Stimulated activated naive CD4-positive, alpha-beta T cell (primary cell): ENCODE measurements at places on chromosomes 5 and 9.
A peak's percentile ranks its signal among the peaks of the same experiment; 100 is the strongest.

DNA sequence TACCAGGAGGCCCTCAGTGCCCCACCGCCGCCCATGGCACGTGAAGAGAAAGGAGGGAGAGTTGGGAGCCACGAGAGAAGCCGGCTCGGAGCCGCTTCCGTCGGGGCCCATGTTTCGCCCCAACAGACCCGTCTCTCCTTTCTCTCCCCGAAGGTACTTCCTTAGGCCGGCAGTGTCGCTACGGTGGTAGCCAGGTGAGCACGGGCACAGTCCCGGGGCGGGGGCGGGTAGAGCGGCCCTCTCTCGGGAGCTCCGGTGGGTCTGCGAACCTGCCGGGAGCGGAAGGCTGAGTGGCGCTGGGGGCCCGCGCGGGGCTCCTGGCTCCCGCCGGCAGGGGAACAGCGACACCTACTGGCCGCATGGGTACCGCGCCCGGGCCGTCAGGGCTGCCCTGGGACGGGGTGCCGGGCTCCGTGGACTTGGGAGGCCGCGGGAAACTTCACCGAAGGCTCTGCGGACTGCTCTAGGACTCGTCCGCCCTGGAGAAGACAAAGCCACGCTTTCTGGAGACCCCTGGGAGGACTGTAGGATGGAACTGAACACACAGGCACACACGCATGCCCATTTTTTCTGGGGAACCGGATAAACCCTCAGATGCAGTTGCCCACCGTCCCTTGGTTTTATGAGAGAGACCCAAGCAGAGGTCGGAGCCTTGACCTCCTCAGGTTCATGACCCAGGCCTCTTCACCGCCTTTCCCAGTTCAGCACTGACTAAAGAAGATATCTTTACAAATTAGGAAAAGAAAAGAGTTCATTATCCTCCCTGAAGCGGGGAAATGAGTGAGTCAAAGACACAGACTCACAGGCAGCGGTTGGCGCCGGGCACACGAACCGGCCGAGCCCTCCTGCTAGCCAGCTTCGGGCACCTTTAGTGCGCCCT is 202.5 kb downstream of the MEF2C start:
- DNase-seq, result peak; percentile 70

- no peak for DNase-seq
These were observed 103.6 kb upstream of the SSBP2 start for GRCh38 chr5:81854485-81854884.

DNA sequence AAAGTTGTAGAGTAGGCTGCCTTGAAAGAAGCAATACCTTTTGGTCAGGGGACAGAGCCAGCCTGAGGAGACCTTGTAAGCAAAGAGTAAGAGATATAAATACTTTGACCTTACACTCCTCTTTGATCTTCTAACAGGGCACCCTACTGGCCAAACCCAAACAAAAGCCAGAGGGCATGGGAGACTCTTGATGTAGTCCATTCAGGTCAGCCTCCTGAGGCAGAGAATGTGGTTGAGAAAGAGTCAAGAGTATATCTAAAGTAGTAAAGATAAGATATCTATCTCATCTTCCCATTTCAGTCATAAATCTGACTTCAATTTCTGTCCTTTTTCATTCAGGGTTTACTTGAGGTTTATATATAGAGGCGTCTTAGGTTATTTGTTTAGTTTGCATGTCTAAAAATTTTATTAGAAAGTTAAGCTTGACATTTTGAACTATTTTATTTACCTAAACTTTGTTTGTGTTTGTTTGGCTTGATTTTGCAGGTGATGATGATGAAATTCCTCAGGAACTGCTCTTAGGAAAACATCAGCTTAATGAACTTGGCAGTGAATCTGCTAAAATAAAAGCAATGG is 125.7 kb downstream of the NIPBL start:
- no peak for DNase-seq

DNA sequence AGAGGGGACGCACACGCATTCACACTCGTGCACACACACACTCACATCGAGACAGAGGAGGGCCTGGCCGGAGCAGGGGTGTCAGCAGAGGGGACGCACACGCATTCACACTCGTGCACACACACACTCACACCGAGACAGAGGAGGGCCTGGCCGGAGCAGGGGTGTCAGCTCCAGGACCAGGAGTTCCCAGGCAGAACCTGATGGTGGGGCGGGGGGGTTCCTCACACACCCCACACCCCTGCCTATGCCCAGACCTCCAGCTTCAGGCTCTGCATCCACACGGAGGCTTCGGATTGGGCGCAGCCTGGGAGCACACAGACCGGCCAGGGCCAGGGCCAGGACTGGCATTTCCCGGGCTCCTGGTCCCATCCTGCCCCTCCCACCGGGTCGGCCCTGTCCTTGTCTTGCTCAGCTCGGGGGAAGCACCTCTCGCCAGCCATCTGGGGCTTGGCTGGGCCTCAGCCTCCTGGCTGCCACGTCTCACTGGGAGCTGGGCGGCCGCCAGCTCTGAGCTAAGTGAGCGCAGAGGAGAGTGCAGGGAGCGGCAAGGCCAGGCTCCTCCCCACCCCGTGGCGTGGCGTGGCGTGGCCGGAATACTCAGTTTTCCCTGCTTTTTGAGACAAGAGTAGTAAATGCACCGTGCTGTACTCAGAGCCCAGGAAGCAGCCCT is 31.3 kb downstream of the ADAMTS2 start:
- no peak for DNase-seq

DNA sequence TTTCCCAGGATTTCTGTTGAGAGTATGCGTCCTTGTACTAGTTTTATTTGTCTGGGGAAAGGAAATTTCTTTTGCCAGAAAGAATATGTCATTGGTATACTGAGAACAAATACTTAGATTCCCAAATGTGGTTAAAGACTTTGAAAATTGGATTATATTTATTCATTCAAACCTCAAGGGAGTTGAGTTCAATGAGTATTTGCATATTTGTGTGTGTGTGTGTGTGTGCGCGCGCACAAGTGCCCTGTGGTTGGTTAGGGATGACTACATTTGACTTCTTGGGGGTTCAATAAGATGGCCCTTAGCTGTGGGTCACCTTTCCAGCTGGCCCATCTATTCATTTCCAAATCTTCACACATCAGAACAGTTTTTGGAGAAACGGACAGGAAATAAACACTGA is 4.9 kb downstream of the RXFP3 start:
- DNase-seq, result no peak

GRCh38 chr9:114446672-114447450 is 58.4 kb downstream of the WHRN start:
- no peak for DNase-seq

DNA sequence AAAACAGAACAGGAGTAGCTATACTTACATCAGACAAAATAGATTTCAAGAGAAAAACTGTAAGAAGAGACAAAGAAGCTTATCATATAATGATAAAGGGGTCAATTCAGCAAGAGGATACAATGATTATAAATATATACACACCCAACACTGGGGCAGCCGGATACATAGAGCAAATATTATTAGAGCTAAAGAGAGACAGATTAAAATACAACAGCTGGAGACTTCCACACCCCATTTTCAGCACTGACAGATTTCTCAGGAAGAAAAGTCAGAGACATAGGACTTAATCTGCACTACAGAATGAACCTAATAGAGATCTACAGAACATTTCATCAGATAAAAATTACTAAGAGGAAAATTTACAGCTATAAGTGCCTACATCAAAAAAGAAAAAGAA is 35.7 kb downstream of the OXCT1 start:
- no peak for DNase-seq

GRCh38 chr5:130055572-130055971 is 151.3 kb downstream of the CHSY3 start:
- DNase-seq, result no peak

GRCh38 chr5:56159521-56159947 is 73.6 kb downstream of the ANKRD55 start:
- no peak for DNase-seq

DNA sequence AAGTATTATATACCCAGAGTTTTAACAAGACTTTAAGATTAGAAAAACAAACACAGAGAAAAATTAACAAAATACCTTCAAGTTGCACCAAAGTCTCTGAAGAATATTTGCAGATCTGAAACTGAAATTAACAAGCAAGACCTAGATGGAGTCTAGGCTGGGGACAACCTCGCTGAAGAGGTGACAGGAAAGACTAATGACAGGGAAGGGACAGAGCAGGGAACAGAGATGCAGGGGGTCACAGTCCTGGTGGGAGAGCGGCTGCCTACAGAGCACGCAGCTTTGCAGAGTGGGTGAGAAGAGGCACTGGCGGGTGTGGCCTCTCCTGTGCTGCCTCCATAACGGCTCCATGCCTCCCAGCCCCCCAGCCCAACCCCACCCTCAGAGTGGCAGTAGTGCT is 13.5 kb downstream of the RETREG1 start:
- no peak for DNase-seq

- no peak for DNase-seq
These were observed 23.5 kb downstream of the GRAMD2B start for GRCh38 chr5:126446498-126447224.

GRCh38 chr5:175712313-175712680 is 54.4 kb downstream of the HRH2 start:
- no peak for DNase-seq

GRCh38 chr9:96514800-96515158 is 64.8 kb downstream of the HABP4 start:
- DNase-seq, result no peak

- DNase-seq, result no peak
These were observed 24.2 kb downstream of the CORO2A start for GRCh38 chr9:98168153-98168780.
